ENCODE measurements at places on chromosomes 5 and 9. TPM values are rescaled to one million over a fixed set of nuclear protein-coding genes. Genes with fewer than 3 reads are reported as not detected.

GRCh38 chr9:87107072-87107471, 159.8 kb upstream of the GAS1 start:
- no peak for DNase-seq

OTULINL gene
- total RNA-seq, result 0.40 TPM

GRCh38 chr5:177959315-177959714, 36.7 kb downstream of the PROP1 start:
- no peak for DNase-seq

GRCh38 chr5:138981131-138981530, 106.0 kb upstream of the LRRTM2 start:
- no peak for DNase-seq

GRCh38 chr9:134189145-134189469, 24.7 kb upstream of the RNU6ATAC start:
- no peak for DNase-seq

FAM200C gene
- total RNA-seq, result 6.4 TPM

DNA sequence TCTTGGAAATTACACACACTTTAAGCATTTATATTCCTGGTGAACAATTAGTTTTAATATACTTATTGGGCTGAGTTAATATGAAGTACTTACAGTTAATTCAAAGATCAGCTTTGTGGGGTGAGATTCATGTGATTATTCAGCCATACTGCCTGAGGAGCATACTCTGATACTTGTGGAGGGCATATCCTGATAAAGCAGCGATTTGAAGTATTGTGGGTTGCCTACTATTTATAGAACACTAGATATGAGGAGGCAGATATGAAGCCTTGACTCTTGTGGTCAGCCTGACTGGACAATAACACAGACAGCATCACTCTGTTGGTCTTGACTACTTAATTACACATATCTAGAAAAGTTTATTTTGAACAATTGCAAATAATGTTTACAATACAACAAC, 27.0 kb upstream of the AGGF1 start:
- no peak for DNase-seq
